Stimulated activated CD8-positive, alpha-beta memory T cell treated with anti-CD3 and anti-CD28 coated beads, Interleukin-7, amount 100 ng/mL, for 4 hours (primary cell): ENCODE measurements at places on chromosomes 3 and 15.

- no peak for DNase-seq
Measured at GRCh38 chr15:83833569-83833968, 179.6 kb downstream of the ADAMTSL3 start.

GRCh38 chr3:76570436-76571057, 469.4 kb upstream of the ROBO2 start:
- DNase-seq = no peak

DNA sequence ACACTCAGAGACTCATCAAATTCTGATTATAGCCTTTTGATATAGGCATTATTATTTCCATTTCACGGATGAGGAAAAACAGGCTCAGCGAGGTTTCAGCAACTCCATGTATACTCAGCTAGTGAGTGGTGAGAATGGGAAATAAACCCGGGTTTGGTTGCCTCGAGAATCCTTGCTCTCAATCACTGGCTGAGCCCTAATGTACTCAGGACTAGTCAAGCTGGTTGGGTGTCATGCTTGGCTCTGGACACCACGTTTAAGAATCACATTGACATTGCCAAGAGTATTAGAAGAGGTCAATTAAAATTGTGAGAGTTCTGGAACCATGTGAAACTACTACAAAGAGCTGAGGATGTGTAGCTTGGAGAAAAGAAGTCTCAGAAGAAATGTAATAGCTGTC, 444.5 kb downstream of the MFSD1 start:
- DNase-seq = no peak

DNA sequence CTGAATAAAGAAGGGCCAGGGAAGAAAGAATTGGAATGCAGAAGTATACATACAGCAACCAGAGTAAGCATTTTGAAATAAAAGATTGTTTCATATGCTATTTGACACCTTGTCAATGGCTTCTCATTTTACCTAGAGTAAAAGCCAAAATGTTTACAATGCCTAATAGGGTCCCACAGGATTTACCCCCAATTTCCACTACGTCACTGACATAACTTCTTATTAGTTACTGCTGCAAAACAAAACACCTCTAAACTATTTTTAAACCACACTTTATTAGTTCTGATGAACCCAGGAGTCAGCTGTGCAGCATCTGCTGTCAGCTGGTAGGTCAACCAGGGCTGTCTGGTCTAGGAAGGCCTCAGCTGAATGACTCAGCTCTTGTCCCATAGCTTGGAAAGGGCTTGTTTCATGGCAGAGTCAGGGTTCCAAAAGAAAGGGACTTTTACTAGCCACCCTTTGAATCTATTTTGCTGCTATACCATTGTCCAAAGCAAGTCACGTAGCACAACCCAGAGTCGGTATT, 945.1 kb downstream of the EPHA3 start:
- DNase-seq = no peak

- DNase-seq = no peak
Measured at GRCh38 chr15:52749258-52749657, 40.9 kb downstream of the ONECUT1 start.

GRCh38 chr3:151553888-151554287, 93.0 kb upstream of the IGSF10 start:
- no peak for DNase-seq

GRCh38 chr3:37308247-37308646, 133.9 kb upstream of the LRRFIP2 start:
- DNase-seq = no peak

DNA sequence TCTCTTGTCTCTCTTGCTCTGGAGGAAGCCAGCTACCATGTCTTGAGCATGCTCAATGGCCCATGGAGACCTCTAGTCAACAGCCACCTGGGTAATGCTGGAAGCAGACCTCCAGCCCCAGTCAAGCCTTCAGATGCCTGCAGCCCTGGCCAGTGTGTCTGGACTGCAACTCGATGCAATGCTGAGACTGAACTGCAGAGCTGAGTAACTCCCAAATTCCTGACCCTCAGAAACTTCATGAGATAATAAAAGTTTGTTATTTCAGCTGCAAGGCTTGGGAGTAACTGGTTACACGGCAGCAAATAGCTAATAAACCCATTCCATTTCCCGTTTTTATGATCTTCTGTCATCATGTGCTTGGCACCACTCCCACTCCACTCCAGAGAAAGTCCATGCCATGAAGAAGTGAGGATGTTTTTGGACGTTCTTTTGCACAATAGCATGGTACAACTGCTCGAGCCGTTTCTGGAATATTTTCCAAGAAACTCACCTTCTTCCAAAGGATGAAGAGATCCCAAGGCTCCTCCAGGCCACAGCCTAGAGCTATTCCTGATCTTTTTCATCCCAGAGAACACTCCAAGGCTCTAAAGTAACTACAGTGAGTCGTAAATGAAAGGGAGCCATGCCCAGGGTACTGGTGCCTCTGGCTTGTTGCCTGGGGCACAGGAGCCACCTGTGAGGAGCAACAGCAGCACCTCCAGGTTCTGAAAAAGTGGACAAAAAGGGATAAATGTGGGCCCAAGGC, 72.0 kb upstream of the KLF13 start:
- DNase-seq = no peak

- no peak for DNase-seq
Measured at GRCh38 chr15:81280696-81281455, 43.1 kb downstream of the STARD5 start.

DNA sequence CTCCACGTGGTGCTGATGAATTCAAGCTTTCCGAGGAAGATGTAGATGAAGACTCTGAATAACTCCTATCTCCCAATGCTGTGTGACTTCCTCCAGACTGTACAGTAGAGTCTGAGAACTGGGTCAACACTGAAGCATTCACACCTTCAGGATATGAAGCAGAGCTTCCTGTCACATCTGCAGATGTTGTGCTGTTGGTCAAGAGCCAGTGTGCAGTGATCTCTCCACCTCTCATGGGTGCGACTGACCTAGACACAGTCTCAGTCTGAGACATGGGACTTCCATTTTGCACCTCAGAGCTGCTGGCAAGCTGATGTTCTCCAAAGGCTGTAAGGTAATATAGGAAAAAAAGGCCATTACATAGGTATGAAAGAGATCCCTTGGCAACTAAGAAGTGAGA, 36.5 kb downstream of the HEG1 start:
- no peak for DNase-seq

- no peak for DNase-seq
Measured at GRCh38 chr3:156433138-156433537, 121.8 kb downstream of the SSR3 start.

DNA sequence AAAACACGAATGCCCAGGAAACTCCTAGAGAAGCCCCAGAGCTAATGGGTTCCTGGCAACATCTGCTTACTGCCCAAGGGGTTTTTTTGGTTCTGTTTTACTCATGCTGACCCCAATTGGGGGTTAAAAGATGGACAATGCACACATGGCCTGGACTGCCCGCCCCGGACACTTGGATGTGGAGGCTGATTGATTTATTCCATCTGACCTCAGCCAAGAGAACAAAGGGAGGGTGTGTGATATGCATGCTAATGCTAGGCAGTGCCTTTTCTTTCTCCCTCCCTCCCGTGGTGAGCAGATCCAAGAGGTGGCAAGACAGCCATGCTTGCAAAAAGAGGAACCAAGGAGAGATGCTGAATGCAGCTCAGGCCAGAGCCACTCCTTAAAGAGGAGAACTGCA, 3.3 kb upstream of the LRTM1 start:
- no peak for DNase-seq

DNA sequence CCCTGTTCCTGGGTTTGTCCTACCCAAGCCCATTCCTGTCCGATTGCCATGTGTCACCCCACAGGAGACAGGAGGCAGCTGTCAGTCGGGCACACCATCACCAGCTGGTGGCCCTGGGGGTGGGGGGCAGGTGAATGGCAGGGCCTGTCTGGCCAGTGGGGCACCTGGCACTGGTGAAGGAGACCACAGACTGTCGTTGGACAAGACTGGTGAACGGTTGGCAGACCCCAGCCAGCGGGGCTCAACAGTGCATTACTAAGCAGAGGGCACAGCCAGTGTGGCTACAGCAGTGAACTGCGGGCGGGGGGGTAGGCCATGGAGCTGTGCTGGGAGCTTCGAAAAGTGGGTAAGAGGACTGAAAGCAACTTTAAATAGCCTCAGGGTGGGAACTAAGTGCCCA, 2.1 kb downstream of the SEMA7A start:
- DNase-seq = no peak

GRCh38 chr15:87792250-87793040, 464.1 kb downstream of the NTRK3 start:
- DNase-seq = no peak

GRCh38 chr15:44636976-44637375, 26.5 kb downstream of the SPG11 start:
- DNase-seq = no peak

DNA sequence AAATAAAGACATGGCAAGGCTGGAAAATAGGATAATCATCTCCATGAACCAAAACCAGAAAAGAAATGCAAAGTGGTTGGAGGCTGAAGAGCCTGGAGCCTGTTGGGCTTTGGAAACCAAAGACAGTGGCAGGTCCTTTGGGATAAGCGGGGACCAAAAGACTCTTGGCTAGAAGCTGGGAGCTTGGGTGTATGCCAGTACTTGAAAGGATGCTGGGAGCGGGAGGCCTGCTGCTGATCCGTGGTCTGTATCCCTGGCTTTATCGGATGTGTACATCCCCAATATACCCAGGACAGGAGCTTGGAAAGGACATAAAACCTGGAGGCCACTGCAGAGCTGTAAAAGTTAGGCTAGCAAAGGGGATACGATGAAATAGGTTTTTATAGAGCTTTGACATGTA, 1.3 kb upstream of the CHRNB4 start:
- no peak for DNase-seq

DNA sequence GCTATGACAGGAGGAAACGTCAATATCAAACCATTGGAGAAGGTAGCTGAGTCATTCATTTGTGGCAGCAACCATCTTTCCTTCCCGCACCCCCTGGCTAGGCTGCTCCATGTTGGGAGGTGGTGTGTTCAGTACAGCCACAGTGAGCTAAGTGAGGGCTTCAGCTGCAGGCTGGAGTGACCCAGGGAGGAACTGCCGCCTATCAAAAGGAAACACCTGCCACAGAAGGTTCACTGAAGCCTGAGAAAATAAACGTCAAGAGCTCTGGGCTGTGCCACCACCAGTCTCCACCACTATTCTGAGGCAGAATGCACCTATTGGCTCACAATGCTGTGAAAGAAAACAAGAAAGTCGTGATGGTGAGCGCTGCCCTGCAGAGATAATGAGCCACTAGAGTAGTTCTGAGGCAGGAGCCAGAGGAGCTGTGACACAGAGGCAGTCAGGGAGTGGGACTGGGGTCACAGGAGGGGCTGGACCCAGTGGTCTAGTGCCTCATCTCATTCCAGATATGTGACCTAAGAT, 34.8 kb upstream of the CD47 start:
- peak; percentile 59 for DNase-seq

DNA sequence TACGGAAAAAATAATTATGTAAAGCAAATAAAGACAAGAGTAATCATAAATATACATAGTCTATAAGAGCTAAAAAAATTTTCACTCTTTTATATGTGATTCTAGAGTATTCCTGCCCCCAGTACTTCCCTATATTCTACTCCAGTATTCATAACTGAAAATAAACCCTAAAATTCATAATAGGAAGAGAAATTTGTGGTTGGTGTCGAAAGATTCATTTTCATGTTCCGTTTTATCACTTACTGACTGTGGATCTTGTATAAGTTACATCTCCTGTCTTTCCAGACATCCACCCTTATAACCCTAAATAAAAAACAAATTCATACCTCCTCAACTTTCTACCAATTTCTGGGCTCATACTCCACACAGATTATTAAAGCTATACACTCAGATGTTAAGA, 16.0 kb upstream of the MBNL1 start:
- DNase-seq = no peak

GRCh38 chr15:94840794-94841783, 609.7 kb downstream of the MCTP2 start:
- no peak for DNase-seq

- no peak for DNase-seq
Measured at GRCh38 chr15:55494931-55495330, 13.1 kb downstream of the DNAAF4 start.

GRCh38 chr3:194470615-194471014, 16.2 kb downstream of the ATP13A3 start:
- DNase-seq = no peak

GRCh38 chr15:39176030-39176429, 404.8 kb upstream of the THBS1 start:
- no peak for DNase-seq

- DNase-seq = no peak
Measured at GRCh38 chr3:31696815-31697548, 164.3 kb downstream of the STT3B start.

- DNase-seq = peak; percentile 78
Measured at GRCh38 chr15:52179278-52180195, 11.7 kb downstream of the GNB5 start.

- no peak for DNase-seq
Measured at GRCh38 chr3:29525254-29525881, 244.5 kb downstream of the RBMS3 start.

DNA sequence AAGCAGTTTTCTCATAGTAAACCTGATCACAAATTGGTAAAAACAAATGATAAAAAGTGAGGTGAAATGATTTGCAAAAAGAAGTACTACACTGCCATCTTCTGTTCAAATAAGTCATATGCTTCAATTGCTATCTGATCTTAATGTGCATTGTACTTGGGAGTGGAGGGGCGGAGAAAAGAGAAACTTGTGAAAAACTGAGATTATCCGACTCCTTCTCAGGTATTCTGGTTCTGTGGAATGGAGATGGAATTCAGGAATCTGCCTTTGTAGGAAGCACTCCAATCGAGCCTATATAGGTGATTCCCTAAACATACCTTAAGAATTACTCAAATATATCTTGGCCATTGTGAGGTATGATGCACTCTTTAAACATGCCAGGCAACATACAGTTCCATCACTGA, 180.6 kb downstream of the CHL1 start:
- DNase-seq = no peak

GRCh38 chr3:44554626-44555592, at the start of gene ZKSCAN7:
ZKSCAN7 (plus strand) TSS chr3:44555193; CDS start chr3:44557048, 1,855 bp downstream.
- peak; percentile 38 for DNase-seq

DNA sequence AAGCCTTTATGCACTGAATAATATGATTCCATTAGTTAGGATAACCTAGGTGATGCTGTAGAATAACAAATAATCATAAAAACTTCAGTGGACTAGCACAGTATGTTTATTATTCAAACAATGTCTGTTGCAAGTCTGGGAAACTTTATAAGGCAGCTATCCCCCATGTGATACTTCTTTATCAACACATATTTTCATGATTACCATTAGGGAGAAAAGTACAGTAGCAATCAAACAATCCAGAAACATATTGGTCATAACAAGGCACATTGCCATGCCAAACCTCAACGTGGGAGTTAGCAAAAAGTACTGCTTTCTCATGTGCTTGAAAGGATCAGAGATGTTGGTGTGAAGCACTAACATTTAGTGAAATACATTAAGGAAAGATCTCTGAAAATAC, 35.5 kb downstream of the EOMES start:
- DNase-seq = no peak

DNA sequence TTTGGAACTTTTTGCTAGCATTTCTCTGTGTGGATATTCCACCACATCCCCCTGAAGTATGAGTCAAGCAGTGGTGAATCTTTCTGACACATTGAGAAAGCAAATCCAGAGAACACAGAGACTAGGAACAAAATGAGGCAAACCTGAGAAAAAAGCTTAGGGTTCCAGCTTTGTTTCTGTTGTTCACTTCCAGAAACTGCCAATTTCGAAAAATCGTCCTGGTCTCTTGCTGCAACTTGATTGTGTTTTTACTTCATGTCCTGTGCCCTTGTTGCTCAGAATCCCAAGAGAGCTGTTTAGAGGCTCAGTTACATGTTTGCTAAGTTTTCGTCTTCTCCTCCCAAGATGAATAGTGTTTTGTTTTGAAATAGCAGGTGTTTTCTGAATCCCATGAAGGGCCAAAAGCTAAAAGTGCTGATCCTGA, 13.7 kb downstream of the MAP2K1 start:
- DNase-seq = no peak
